ENCODE measurements at places on chromosomes 12 and 14. TPM values are rescaled to one million over a fixed set of nuclear protein-coding genes. Genes with fewer than 3 reads are reported as not detected.

CNTN1 gene
- 0.11 TPM for polyA plus RNA-seq

SDS gene
- not detected for polyA plus RNA-seq

DNA sequence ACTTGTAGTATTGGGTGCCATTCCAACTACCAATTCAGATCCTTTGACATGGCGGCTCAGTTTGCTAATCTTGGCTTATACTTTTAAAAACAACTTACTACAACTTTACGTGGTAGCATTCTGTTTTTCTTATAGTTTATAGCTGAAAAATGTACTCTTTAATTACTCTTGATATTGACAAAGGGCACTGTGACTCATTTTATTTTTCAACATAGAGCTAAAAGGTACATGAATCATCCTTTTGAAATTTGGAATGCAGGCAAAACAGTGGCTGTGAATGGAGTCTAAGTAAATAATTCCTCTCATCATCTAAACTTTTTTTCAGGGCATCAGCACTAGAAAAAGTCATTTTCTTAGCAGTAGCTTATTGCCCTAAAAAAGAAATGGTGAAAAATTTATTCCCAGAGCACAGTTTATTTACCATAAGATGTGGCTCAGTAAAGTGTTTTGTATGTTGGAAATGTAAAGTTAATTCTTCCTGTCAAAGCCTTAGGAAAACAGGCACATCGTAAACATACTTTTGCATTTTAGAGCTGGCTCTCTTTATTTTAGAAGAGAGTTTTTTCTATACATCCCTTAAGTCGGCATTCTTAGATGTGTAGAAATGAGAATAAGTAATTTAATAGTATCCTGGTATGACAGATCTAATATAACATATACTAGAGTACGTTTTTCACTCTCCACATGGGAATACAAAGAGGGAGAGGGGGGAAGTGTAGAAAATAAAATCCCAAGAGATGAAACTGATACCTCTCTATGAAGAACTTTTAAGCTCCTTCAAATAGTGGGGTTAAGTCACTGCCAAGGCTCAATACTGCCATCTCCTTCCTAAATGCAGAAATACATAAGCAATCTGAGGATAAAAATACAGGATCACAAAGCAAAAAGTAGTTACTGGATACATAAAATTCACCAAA lies 55.2 kb downstream of the SLC25A21 start:
- DNase-seq, result peak; percentile 26

- no peak for DNase-seq
Observed at GRCh38 chr14:100684154-100684553, 42.5 kb upstream of the DLK1 start.

GRCh38 chr12:128155571-128155970 lies 111.4 kb upstream of the TMEM132C start:
- DNase-seq, result no peak

DNA sequence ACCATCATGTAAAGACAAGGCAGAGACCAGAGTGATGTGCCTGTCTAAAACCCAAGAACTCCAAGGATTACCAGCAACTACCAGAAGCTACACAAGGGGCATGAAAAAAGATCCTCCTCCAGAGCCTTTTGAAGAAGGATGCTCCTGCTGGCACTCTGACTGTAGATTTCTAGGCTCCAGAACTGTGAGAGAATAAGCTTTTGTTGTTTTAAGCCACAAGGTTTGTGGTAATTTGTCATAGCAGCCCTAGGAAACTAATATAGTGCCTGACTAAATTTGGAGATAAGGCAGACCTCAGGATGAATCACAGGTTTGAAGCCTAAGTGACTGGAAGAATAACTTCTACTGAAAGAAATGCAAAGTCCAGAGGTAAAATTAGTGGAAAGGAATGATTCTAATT lies 132.9 kb downstream of the CEP83 start:
- peak; percentile 55 for DNase-seq

CEBPE gene
- not detected for polyA plus RNA-seq

DNA sequence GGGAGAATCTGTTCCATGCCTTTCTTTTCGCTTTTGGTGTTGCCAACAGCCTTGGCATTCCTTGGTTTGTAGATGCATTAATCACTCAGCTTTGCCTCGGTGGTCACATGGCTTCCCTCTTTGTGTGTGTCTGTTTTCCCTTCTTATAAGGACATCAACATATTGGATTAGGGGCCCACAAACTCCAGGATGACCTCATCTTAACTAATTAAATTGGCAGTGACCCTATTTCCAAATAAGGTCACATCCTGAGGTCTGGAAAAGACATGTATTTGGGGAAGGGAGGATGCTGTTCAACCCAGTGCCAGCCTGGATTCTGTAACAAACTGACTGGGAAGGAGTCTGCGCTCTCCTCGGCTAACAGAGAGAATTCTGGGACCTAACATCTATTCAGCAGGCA lies 365.7 kb upstream of the FKBP4 start:
- no peak for DNase-seq
